ENCODE measurements at places on chromosomes 3 and 15. TPM values are rescaled to one million over a fixed set of nuclear protein-coding genes. Genes with fewer than 3 reads are reported as not detected.
A peak's percentile ranks its signal among the peaks of the same experiment; 100 is the strongest.

SOX14 gene
- not detected for total RNA-seq

CLDN16 gene
- total RNA-seq: not detected

INKA1 gene
- 10.3 TPM for total RNA-seq

PPP2R3A gene
- total RNA-seq: 12.3 TPM

TGM4 gene
- not detected for total RNA-seq

GRCh38 chr15:65919353-65919752 is 50.1 kb downstream of the RAB11A start:
- DNase-seq: no peak

DNA sequence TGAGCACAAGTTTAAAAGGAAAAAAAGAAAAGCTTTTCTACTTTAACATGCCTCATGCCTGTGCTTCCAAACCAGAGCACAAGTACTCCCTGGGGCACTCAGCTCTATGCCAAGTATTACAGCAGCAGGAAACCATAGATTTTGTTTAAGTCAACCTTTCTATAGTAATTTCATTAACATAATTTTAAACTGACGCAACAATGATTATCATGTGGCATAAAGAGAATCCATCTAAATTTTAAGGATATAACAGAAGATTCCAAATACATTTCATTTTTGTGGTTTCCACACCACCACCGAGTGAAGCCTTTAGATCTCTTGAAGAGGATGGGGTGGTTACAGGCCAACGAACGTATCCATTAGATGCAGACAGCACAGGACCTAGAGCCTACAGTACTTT is 112.1 kb downstream of the TNIK start:
- no peak for DNase-seq

GRCh38 chr3:187739561-187740332 is 5.5 kb downstream of the BCL6 start:
- peak; percentile 65 for DNase-seq

DNA sequence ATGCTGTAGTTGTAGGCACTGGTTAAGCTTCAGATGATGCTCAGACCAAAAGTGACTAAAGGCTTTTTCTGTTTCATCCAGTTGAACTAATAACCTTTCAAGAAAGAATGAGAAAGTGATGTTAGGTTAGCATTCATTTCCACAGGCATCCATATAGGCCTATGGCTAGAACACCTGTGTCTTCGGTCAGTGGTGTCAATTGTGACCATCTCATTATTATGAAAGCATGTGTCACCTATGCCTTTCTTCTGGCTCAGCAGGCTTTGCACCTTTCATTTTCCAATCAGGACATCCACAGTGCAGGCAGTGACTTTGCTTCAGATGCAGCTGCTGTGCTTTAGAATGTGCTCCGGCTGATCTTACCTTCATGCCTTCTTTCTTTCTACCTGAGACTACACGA is 57.9 kb downstream of the B3GNT5 start:
- DNase-seq: no peak

GRCh38 chr15:57740048-57740447 is 33.5 kb downstream of the POLR2M start:
- DNase-seq: no peak

DNA sequence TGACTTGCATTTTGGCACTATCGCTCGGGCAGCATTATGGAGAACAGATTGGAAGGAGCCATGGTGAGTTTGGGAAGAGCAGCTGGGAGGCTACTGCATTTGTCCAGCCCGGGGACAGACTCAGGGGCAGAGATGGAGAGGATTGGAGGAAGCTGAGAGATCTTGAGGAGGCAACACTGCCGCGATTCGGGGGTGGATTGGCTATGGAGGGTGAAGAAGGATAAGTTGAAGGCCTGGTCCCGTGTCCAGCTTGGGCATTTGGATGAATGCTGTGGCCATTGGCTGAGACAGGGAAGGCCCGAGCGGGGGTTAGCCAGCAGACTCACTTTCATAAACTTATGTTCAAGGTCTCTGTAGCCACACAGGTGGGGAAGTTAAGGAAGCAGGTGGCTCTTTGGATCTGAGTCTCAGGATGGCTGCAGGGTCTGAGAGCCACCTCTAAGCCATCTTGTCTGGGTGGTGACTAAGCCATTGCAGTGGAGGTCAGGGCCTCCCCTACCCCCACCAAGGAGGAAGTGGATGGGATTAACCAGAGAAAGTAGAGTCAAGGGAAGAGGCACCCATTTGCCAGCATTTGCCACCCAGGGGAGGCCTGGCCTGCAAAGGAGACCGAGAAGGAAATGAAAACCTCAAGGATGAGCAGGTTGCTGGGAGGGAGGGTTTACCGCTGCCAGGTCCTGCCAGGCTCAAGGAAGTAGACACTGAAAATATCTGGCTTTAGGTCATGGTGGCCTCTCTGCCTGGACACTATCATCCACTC is 144.0 kb upstream of the TLE3 start:
- DNase-seq: no peak

- DNase-seq: no peak
Observed at GRCh38 chr3:129954514-129954913, 20.0 kb upstream of the TRH start.

GRCh38 chr3:13045904-13046568 is 27.2 kb downstream of the IQSEC1 start:
- DNase-seq: peak; percentile 47

DNA sequence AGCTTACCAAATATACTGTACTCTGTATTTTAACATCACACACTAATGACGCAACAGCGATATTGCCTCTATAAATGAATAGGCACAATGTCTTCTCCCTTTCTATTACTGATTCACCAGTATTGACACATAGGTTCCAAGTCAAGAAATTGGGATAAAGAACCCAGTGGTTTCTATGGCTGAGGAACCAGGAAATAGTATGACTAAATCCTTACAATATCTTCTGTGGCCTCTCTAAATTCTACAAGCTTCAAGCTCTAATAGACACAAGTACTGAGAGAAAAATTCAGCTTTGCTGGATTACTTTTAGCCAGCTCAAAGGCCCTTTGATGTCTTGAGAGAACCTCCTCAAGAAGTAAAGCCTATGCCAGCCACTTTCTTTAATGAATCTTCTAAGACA is 162.5 kb downstream of the DPH6 start:
- no peak for DNase-seq

DNA sequence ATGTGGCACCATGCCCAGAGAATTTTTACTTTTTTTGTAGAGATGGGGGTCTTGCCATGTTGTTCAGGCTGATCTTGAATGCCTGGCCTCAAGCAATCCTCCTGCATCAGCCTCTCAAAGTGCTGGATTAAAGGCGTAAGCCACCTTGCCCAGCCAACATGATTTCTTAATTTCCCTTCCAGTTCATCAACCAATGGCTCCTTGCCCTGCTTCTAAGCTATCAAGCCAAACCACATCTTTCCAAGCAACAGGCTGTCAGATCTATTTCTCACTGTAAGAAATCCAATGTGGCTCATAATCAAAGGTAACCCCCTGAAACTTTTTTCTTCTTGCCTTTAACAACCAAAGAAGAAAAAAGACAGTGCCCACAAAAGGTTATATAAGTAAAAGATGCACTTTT is 204.2 kb upstream of the ICE2 start:
- no peak for DNase-seq

DNA sequence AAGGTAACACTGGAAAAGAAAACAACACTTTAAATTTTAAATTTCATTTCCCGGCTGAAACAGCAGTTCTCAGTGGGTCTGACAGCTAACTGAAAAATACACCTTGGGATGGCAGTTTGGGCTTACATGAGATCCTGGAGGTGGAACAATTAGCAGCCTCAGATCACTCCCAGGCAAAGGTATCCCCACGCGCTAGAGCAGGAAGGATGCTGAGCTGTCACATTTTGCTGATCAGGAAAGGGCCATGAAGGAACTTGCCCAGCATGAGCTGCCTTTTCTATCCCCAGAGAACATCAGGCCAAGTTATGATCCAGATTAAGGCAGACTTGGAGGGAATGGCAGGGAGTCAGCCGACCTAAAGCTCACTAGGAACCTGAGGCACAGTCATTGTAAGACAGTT is 204.8 kb upstream of the SLC2A2 start:
- DNase-seq: no peak

GRCh38 chr3:90055666-90056065 is 948.2 kb downstream of the EPHA3 start:
- no peak for DNase-seq

DNA sequence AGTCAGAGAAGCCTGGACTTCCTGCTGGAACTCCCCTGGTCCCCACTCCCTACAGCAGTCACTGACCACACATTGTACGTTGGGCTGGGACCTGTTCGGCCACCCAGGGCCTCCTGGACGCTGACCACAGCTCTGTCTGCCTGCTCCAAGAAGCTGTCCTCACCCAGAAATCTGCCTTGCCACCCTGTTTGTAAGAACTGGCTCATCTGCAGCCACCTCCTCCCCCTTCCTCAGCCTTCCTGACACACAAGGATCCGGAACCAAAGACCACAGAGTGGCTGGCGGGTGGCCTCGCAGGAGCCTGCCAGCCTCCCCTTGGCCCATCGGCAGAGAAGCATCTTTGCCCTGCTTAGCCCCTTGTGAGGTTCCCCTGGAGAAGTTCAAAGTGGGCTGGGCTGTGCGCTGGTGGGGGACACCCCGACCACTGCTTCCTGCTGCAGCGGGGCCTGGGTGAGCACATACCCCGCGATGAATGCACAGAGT is 91.9 kb downstream of the PCSK6 start:
- no peak for DNase-seq

DNA sequence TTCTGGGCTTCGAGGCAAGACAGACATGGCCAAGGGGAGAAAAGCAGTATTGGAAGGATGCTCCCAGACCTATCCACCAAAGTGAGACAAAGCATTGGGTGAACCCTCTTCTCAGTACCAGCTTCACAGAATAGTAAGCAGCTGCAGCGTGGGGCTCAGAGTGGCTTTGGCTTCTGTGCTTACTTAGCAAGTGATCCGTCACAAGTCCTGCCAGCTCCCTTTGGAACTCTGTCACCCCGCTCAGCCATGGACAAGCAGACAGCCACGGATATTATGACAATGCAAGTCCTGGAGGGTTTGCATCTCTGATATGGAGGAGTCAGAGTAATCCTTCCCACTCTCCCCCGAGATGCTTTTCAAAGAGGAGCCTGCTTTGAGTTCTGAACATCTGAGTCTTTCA is 90.8 kb downstream of the SLCO3A1 start:
- no peak for DNase-seq

GRCh38 chr15:101646672-101647071 is 5.5 kb downstream of the TM2D3 start:
- no peak for DNase-seq

Data from tibial nerve (tissue), 4 donors.